ENCODE measurements at places on chromosomes 3 and 15. TPM values are rescaled to one million over a fixed set of nuclear protein-coding genes. Genes with fewer than 3 reads are reported as not detected.

- no peak overlapping the region for H3K4me3 ChIP-seq
- H3K27ac ChIP-seq = no peak overlapping the region
- H3K27me3 ChIP-seq = no peaks in the 10 kb centered on the region
- H3K4me1 ChIP-seq = no peaks in the 10 kb centered on the region
- DNase-seq = no peak
Observed at GRCh38 chr3:154987846-154988245, 92.3 kb upstream of the MME start.

- H3K27me3 ChIP-seq = no peaks in the 10 kb centered on the region
- no peaks in the 10 kb centered on the region for H3K4me1 ChIP-seq
- DNase-seq = no peak
- H3K27ac ChIP-seq = no peak overlapping the region
- no peaks in the 10 kb centered on the region for H3K36me3 ChIP-seq
Observed at GRCh38 chr3:152719264-152719663, 115.7 kb upstream of the P2RY1 start.

Gene CHRFAM7A
- total RNA-seq = not detected

DNA sequence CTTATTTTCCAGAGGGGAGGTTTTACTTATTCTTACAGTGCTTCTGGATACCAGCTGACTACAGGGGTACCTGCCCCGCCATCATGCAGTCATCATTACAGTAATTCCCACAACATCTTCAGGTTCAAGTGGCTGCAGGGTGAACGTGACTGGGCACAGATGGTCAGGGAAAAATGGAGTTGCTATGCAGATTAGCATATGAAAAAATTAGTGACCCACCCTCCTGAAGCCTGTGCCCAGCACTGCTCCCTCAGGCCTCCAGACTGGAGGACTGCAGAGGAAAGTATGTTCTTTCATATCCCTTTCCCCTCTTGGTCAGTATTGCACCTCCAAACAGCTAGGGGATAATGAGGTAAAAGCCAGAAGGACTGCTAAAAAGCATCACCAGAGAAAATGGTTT lies 937.9 kb downstream of the TUSC7 start:
- H3K36me3 ChIP-seq = no peaks in the 10 kb centered on the region
- no peak overlapping the region for H3K27ac ChIP-seq
- H3K4me1 ChIP-seq = no peaks in the 10 kb centered on the region
- DNase-seq = no peak
- no peak overlapping the region for H3K4me3 ChIP-seq
- H3K27me3 ChIP-seq = no peaks in the 10 kb centered on the region

GRCh38 chr15:101494251-101494796 lies 4.8 kb upstream of the PCSK6 start:
- no peak overlapping the region for H3K4me3 ChIP-seq
- no peaks in the 10 kb centered on the region for H3K36me3 ChIP-seq
- H3K4me1 ChIP-seq = no peaks in the 10 kb centered on the region
- no peaks in the 10 kb centered on the region for H3K27me3 ChIP-seq
- DNase-seq = no peak
- no peak overlapping the region for H3K27ac ChIP-seq

DNA sequence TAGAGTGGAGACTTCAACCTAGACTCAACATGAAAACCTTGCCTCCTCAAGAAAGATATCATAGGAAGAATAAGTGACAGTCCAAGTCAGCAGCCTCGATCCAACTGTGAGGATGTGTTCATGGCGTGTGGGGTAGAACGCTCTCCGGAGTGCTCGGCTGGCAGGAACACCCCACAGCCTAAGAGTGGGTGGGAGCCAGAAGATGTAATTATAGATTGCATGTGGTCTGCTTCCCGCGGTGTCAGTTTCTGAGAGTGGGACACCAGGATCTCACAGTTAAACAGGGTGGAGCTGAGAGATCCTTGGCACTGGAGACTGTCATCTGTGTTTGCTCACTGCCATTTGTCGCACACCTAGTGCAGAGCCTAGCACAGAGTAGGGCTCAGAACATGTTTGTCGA lies 158.0 kb downstream of the CTNNB1 start:
- H3K27me3 ChIP-seq = no peaks in the 10 kb centered on the region
- H3K36me3 ChIP-seq = no peaks in the 10 kb centered on the region
- no peaks in the 10 kb centered on the region for H3K4me1 ChIP-seq
- no peak overlapping the region for H3K4me3 ChIP-seq

GRCh38 chr3:187567021-187567420 lies 103.2 kb downstream of the SST start:
- H3K36me3 ChIP-seq = no peaks in the 10 kb centered on the region
- no peak overlapping the region for H3K4me3 ChIP-seq
- H3K4me1 ChIP-seq = no peaks in the 10 kb centered on the region
- H3K27ac ChIP-seq = no peak overlapping the region

Gene SPESP1
- total RNA-seq = 1.0 TPM

Data from CD8-positive, alpha-beta memory T cell (primary cell).